Activated gamma-delta T cell treated with anti-CD3 and anti-CD28 coated beads, Interleukin-2, amount 50 U/mL, for 16 hours (primary cell): ENCODE measurements at places on chromosomes 6 and 20.

DNA sequence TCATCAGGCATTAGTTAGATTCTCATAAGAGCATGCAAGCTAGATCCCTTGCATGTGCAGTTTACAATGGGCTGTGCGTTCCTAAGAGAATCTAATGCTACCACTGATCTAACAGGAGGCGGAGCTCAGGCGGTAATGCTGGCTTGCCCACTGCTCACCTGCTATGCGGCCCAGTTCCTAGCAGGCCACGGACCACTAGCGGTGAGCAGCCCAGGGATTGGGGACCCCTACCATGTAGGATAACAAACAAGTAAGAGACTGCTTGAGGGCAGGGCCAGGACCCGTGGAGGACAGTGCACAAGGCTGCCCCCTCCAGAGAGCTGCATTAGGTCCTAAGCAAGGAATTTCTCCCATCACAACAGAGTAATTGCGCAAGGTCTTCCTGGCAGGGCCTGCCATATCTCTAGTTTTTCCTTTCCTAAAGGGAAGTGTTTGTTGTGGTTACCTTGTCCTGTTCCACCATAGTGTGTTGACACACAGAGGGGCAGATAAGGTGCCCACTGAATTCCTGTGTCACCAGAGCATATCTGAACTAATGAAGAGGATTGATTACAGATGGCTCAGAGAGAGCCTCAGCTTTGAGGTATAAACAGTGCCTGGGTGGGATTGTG lies 58.0 kb downstream of the PACRG start:
- no peak for DNase-seq

GRCh38 chr20:50930139-50930975 lies 880 bp downstream of the ADNP start:
- no peak for DNase-seq

- DNase-seq = no peak
These were observed 14.2 kb upstream of the FOXQ1 start for GRCh38 chr6:1297746-1298145.

DNA sequence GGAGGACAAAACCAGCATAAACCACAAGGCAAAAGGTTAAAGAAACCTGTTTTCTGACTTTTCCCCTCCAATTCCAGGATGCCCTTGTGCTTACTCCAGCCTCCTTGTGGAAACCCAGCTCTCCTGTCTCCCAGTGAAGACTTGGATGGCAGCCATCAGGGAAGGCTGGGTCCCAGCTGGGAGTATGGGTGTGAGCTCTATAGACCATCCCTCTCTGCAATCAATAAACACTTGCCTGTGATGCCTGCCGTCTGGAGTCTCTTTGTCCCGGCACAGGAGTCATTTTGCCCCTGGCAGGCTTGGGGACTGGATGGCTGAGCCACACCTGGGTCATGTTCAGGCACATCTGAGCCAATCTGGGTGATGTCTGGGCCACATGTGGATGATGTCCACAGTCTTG lies 26.6 kb downstream of the BPIFB1 start:
- DNase-seq = no peak
